Stomach (tissue), 19 donors: ENCODE measurements at places on chromosomes 5 and 9. TPM values are rescaled to one million over a fixed set of nuclear protein-coding genes. Genes with fewer than 3 reads are reported as not detected.
A peak's percentile ranks its signal among the peaks of the same experiment; 100 is the strongest.

The ZNF366 gene
- total RNA-seq: 1.7 TPM

The PCDHGB7 gene
- 19.3 TPM for total RNA-seq

The COQ4 gene
- 10.5 TPM for total RNA-seq

The C9orf153 gene
- 0.92 TPM for total RNA-seq

DNA sequence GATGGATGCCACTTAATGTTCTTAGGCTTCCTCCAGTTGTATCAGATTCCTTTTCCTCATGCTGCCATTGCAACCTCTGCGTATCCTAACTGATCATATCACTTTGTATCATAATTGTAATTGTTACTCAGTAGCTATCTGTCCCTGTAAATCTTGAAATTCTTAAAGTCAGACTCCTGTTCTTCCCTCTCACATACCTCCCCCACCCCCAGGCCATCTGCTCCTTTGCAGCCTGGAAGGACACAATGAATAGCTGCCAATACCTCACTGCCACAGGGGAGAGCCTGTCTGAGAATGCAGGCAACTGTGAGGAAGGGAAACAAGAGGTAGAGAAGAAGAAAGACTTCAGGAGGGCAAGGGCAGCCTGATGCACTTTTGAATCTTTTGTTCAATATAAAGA is 228.5 kb downstream of the ENC1 start:
- DNase-seq: no peak

GRCh38 chr5:2008851-2009629 is 126.3 kb upstream of the IRX4 start:
- no peak for DNase-seq

GRCh38 chr9:113808391-113809358 is 67.4 kb upstream of the ZNF618 start:
- DNase-seq: peak; percentile 60

DNA sequence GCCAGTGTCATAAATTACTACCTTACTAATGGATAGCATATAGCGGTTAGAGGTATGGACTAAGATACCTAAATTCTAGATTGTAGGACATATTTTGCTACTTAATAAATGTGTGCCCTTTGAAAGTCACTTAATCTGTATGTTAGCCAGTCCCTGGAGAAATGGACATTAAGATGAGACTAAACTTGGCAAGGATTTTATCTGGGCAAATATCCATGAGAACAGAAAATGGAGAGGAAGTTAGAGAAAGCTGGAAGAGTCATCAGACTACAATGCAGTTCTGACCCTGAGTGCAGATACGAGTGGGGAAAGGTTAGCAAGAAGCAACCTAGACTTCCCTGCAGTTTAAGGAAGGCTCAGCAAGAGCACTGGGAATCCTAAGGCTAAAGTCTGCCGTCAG is 33.0 kb downstream of the TBCA start:
- DNase-seq: no peak

- DNase-seq: no peak
Observed at GRCh38 chr9:88355166-88355565, 33.1 kb upstream of the SPIN1 start.

DNA sequence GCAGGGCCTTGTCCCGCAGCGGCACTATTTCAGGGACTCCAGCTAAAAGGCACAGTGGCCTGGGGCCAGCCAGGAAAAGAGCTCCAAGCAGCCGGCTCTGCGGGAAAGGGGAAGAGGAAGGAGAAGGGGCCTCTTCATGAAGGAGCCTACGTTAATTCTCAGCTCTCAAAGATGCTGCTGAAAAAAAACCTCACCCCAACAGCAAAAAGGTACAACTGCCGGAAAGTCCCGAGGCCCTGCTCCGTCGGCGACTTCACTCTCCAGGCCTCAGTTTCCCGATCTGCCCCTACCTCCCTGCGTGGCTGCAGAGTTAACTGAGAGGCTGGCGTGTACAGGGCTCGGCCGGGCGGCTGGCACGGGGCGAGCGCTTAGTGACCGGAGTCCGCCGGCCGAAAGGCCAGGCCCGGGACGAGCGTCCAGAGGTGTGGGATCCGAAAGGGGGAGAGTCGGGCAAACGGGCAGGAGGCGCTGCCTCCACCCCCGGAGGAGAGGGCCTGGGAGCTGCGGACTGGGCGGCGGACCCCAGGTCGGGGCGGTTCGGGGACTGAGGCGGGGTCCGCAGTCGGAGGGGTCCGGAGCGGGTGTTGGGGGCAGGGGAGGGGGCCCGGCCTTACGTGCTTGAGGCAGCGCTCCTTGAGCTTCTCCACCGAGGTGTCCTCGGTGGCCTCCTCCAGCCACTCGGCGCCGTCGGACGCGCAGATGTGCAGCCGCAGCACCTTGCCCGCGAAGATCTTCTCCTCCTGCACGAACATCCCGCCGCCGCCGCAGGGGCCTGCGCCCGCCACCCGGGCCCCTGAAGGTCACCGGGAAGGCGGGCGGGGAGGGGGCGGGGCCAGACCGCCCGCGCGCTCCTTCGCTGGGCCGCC is 529 bp downstream of the UBAC1 start:
- DNase-seq: peak; percentile 60

- DNase-seq: no peak
Observed at GRCh38 chr5:150608991-150609390, 31.5 kb upstream of the SYNPO start.

GRCh38 chr5:32231241-32231640 is 57.1 kb upstream of the GOLPH3 start:
- DNase-seq: no peak

DNA sequence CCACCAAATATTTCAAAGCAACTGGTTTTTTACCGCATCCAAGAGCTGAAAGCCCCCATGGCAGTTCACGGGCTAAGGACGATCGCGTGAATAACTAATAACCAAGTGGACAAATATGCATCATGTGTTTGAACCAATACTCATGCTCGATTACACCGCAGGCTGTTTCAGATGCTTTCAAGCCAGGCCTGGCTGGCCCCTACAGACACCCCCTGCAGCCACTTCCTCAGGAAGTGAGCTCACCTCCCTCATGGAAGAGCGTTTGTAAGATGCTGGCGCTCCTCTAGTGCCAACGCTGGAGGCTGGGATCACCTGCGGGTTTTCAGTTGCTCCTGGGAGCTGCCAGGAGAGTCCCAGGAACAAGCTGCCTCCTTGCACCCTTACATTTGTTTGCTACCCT is 53.9 kb upstream of the PTCH1 start:
- DNase-seq: no peak

DNA sequence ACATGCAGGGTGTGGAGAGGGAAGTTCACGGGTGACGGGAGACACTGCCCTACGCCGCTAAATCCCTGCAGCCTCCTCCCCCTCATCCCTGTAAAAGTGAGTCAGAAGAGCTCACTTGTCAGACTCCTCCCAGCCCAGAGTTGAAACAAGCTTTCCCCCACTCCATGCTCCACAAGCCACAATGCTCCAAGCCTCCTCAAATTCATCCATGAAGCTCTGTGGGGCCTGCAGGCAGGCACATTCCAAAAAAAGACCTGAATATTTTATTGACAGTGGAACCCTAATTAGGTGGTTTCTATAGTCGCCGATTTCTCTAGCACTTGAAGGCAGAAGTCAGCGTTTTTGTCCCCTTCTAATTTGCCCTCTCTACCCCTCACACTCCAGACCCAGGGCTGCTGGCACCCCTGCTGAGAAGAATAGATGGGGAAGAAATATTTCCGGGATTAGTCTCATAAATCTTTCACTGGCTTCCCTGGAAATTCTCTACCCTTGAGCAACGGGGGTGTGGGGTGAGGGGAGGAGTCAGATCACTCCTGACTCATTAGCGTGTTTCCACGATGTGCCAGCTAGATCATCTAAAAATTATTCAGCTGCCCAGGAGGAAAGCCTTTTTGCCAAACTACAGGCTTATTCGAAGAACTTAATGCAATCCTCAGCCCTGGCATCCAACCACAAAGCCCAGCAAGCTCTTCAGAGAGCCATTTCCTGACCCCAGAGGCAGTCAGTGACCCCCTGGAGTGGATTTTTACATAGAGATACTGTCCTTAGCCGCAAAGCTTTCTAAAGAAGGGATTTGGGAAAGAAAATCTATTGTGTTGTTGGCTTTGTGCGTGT is 97.1 kb downstream of the ENC1 start:
- no peak for DNase-seq

- DNase-seq: peak; percentile 57
Observed at GRCh38 chr9:96061293-96061987, 185.9 kb downstream of the ERCC6L2 start.

GRCh38 chr5:35804201-35804653 is 52.5 kb upstream of the IL7R start:
- no peak for DNase-seq

DNA sequence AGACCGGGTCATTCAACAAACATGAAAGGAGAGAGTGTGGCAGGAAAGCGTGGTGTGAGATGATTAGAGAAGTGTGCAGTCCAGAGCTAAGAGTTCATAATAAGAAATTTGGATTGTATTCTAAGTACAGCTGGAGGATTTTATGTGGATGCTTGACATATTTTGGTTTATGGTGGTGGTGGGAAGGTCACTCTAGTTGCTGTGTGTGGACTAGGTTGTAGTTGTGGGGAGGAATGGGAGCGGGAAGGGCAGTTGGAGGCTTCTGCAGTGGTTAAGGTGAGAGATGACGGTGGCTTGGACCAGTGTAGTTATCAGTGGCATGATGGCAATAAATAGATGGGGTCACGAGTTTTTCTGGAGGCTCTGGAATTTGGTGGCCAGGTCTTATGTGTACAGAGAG is 45.7 kb upstream of the GPR151 start:
- no peak for DNase-seq

DNA sequence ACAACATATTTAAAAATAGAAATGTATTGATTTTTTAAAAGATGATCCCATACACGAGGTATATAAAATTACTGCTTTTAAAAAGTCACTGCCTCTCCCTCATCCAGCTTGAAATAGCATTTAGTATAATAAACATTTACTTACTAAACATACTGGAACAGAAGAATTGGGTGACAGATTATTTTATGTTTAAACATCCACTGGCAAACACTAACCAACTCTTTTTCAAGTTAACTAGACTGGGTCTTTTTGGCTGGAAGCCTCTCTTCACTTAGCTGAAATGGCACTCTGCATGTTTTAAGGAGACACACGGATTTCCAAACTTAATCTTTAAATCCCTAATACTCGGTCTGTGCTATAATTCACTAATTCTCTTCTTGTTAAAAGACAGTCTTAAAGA is 19.0 kb downstream of the CTXN3 start:
- DNase-seq: no peak

DNA sequence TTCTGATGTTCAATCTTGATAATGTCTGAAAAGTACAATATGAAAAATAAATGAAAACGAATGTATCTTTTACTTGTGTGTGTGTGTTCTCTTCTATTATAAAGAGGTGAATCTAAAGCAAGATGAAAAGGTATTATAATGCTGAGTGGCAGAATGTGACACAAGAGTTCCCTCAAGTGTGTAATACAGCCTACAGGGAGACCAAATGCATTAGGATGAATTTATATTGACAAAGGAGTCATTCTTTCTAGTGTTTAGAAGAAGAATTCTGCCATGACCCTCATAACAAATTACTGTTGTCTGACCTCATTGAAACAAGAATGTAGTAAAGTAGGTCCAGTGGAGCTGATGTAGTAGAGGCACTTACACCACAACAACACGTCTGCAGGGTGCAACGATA is 1119.0 kb upstream of the CDH10 start:
- DNase-seq: no peak

DNA sequence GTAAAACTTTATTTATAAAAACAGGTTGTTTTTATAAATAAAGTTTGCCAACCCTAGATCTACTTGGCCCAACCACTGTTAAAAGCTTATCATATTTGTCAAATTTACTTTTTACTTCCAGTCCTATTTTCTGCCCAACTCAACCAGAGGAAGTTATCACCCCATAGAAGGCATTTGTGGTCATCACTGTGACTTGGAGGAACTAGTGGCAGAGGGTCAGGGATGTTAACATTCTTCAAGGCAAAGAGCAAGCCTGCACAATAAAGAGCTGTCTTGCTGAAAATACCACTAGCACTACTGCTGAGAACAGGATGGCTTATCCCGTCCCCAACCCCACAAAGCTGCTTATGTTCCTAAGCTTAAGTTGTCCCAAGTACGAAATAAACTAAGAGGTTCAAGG is 22.3 kb downstream of the TTC33 start:
- DNase-seq: no peak

DNA sequence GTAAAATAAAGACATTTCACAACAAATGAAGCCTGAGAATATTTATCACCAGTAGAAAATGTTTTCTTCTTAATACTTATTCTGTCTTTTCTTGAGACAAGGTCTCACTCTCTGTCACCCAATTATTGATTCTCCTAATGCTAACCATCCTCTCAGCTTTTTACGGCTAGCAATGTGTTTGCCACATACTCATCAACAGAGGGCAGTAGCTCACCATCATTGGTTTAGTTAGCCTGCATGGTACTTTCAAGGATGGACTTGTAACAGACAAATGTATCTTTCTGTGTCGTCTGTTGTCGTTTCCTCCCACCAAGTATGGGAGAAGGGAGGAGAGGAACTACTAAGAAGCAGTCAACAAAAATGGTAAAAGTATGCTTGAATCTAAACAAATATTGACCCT is 5.9 kb upstream of the ACO1 start:
- DNase-seq: peak; percentile 86

DNA sequence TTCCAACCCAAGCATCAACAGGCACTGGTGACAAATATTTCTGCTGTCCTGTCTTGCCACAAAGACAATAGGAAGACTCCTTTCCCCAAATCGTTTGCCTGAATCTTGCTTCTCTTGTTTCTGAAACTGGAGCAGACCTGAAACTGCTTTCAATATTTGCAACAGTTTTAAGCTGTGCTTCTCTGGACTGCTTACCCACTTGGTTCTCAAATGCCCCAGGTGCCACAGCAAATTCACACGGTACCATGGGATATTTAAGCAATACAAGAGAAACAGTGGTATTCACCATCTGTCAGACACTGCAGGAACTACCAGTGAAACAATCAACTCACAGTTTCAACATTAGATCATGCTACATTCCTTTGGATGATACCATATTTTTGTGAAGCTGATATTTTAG is 309.4 kb downstream of the PARP8 start:
- DNase-seq: no peak
